ENCODE measurements at places on chromosomes 2 and 18.

DNA sequence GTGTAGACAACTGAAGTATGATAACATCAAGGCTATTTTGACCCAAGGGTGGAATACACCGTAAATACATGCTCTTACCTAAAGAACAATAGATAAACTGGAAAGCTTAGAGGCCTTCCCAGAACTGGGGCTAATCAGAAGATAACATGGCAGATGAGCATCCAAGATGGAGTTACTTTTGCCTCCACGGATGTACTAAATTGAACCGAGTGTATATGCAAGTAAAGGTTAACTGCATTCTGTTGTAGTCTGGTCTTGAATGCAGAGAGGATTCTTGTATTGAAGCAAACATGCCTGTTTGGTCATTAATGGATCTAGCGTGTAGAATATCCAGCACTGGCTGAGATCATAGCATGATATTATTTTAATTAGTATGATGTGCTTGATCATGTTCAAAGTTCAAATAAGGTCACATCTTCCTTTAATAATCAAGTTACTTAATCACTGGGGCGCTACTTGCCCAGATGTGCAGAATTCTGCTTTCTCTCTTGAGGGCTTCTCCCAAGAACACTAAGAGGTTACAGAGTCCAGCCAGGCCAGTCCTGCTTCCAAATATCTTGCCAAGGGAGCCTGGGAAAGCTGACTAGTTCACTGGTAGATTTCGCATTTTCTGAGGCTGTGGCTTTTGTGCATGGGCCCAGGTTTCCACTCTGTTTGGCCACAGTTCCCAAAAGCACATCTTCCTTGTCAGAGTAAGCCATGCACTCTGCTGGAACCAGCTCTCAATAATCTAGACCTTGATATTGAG is 37.5 kb upstream of the ACSL3 start:
- DNase-seq: no peak

DNA sequence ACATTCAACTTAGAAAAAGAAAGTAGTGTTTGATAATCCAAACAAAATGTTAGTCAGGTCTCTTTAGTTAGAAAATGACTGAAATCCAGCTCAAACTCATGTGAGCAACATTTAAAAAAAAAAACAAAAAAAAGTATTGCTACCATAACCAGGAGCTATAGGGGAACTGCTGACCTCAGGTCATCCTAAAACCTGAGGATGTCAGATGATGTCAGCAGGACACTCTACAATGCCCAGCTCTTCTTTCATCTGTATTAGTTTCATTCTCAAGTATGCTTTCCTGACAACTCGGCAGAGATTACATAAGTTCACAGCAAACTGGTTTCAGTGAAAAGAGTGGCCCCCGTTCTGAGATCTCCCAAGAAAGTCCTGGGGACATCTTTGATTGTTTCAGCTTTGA is 4.2 kb upstream of the ESCO1 start:
- DNase-seq: no peak

- DNase-seq: no peak
Observed at GRCh38 chr18:11004951-11005350, 144.4 kb downstream of the PIEZO2 start.

- DNase-seq: no peak
Observed at GRCh38 chr2:172927641-172928357, 147.8 kb upstream of the MAP3K20 start.

- DNase-seq: peak; percentile 10
Observed at GRCh38 chr2:119366161-119366648, 429 bp downstream of the C2orf76 start.
